ENCODE measurements at places on chromosomes 13 and 19.

GRCh38 chr19:4374498-4375163, 25.7 kb downstream of the SH3GL1 start:
- DNase-seq: no peak

DNA sequence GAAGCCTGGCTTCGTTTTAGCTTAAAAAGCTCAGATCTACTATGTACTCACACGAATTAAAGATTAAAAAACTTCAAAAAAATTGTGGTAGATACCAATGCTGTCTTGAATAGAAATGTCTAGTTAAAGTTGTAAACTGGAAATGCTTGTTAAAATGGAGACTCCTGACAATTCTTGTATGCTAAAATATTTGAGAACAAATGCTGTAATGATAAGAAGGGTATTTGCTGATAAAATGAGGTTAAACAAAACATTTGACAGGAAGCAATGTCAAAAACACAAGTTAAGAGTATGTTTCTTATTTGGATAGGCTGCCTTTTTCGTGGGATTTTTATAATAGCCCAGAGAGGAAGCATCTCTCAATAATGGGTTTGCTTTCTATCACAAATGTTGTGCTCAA, 48.0 kb upstream of the POSTN start:
- DNase-seq: no peak

DNA sequence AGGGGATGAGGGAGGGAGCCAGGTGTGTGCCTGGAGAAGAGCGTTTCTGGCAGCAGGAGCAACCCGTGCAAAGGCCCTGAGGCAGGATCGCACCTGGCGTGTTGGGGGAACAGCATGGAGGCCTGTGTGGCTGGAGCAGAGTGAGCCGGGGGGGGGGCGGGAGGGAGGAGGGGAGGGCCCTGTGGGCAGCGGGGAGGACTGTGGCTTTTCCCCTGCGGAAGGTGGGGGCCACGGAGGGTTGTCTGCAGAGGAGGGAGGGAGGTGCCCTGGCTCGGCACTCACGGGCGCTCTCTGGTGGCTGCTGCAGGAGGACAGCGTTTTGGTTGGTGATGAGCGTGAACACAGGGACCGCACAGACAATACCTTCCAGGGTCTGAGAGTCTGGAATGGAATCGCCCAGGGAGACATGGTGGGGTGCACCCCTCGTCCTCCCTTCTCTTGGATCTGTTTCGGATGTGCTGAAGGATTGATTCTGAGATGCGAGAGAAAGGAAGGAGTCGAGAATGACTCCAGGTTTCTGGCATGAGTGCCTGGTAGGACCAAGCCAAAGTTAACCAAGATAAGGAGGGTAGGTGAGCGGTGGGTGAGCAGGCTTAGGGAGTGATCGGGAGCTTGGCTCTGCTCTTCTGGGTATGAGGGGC, 6.5 kb downstream of the RAB11B start:
- DNase-seq: peak; percentile 77

- no peak for DNase-seq
These were observed 6.7 kb upstream of the ZNF606 start for GRCh38 chr19:58009301-58009665.

GRCh38 chr13:47865883-47866282, 135.2 kb downstream of the SUCLA2 start:
- no peak for DNase-seq

- peak; percentile 70 for DNase-seq
These were observed 9.8 kb upstream of the DPF1 start for GRCh38 chr19:38233740-38234251.

GRCh38 chr13:57704031-57704430, 72.5 kb downstream of the PCDH17 start:
- DNase-seq: no peak

All from CD4-positive, alpha-beta T cell treated with Interleukin-15 for 4 hours (primary cell).